ENCODE measurements at places on chromosomes 5 and 9.

DNA sequence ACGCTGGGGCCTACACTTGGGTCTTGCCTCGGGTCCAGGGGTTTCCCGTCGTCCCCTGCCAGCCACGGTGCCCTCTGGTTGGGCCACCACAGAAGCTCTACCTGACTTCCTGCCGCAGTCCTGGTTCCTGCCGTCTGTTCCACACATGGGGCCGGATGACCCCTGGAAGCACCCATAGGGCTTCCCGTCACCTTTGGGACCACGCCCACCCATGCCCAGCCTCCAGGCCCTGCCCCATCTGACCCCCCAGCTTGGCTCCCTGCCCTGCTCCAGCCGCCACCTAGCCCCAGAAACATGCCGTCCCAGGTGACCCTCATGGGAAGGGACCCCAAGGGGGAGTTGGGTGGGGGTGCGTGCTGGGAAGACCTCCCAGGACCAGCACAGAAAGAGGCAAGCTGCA is 13.7 kb downstream of the MRPL36 start:
- no peak for DNase-seq

DNA sequence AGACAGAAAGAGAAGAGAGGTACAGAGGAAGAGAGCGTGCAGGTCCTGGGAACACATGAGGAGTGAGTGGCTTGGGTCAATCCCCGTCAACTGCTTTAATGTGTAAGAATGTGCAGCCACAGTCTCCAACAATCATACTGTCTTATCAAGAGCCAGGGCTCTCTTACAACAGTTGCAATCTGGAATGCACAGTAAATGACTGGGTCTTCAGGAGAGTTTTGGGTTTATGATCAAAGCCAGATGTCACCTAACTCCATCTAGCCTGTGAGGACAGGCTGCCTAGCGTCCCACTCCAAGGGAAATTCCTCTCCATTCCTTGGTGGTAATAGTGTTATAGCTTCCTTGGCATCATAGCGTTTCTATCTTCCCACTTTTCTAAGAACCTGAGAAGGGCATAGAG is 75.0 kb upstream of the TRIO start:
- DNase-seq = no peak

DNA sequence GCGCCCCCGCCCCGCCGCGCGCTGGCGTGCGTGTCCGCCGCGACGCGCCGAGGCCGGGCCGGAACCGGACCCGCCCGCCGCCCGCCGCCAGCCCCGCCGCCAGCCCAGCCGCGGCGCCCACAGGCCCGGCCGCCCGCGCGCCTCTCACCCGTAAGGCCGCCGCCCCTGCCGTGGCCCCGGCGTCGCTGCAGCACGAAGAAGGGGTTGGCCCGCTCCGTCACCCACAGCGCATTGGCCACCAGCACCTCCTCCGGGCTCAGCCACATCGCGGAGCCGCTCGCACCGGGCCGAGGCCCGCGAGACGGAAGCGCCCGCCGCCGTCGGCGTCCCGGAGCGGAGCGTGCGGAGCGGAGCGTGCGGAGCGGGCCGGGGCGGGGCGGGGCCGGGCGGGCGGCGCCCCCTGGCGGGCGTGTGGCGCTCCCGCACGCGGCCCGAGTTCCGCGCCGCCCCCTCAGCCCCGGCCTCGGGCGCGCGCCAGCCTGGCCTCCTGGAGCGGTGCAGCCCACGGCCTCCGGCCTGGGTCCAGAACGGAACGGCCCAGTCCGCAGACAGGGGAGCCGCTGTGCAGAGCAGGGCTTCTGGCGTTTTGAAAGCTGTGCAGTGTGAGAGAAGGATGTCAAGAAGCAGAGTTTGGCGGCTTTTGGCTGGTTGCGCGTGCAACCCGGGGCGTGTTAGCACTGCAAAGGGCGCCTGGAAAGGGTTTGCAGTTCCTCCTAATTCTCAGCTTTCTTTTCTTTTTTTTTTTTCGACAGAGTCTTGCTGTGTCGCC is at the start of gene TBC1D9B:
TBC1D9B (minus strand) TSS at position 342 of the 769 bp plus-strand sequence; CDS start at position 266, 76 bp downstream.
- peak; percentile 57 for DNase-seq

GRCh38 chr9:8052991-8053390 is 253.4 kb upstream of the DMAC1 start:
- no peak for DNase-seq

DNA sequence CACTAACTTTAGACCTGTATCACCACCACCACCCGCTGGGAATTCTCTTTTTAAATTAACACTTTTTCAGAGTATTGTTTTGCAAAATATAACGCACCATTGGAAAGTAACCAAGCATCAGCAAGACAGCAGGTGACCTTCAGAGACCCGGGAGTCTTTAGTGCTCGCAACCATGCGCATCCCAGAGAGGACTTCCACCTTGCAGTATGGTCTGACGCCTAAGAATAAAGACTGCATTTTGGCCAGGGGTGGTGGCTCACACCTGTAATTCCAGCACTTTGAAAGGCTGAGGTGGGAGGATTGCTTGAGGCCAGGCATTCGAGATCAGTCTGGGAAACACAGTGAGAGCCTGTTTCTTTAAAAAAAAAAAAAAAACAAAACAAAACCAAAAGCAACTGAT is 113.8 kb downstream of the MED27 start:
- no peak for DNase-seq

DNA sequence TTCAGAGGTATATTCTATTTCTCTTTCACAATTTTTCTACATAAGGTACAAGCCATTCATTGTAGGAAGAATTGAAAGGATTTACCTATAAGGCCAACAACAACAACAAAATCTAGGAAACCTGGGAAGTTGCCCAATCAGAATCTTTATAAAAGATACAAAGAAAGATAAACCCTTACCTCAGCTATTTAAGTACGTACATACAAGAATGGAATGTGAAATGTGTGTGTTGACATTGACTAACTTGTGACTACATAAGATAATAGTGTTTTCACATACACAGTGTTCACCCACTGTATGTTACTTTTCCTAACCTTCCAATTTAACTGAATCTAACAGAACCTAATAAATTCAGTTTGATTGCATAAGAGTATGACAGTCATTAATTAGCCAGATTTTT is 154.1 kb downstream of the ADAMTS6 start:
- no peak for DNase-seq

- no peak for DNase-seq
Measured at GRCh38 chr5:97476852-97477534, 293.9 kb upstream of the RIOK2 start.

DNA sequence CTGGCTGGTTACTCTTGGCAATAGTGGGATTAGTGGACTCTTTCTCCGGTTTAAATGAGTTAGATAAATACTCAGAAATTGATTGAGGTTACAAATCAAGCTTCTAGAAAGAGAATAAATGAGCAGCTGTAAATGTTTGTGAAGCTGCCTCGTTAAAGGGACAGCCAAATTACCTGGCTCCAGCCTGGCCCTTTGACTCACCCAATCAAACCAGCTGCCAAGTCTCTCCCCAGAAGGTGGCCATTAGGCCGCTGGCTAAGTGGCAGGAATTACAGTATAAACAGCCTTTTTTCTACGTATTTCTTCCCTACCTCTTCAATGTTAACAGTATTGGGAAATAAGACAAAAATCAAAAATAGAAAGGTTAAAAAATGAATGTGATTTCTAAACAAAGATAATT is 46.0 kb upstream of the SRFBP1 start:
- DNase-seq = no peak

DNA sequence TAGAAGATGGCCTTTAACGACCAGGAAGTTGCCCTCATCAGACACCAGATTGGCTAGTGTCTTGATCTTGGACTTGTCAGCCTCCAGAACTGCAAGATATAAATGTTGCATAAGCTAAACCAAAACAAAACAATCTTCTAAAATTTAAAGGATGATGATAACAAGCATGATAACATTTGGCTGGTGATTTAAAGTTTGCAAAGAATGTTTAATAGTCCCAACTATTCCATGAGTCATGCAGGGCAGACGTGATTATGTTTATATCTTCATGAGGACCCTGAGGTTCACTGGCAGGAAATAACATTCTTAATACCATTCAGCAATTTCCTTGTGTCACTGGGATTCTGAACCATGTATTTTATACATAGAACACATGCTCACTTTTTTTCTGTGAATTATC is 319.8 kb downstream of the HCN1 start:
- no peak for DNase-seq

- no peak for DNase-seq
Measured at GRCh38 chr5:139695178-139695573, 47.0 kb downstream of the CXXC5 start.

- DNase-seq = no peak
Measured at GRCh38 chr5:102611312-102611711, 112.5 kb upstream of the SLCO6A1 start.

All from activated CD8-positive, alpha-beta T cell treated with anti-CD3 and anti-CD28 coated beads for 36 hours (primary cell).